ENCODE measurements at places on chromosomes 4 and X. TPM values are rescaled to one million over a fixed set of nuclear protein-coding genes. Genes with fewer than 3 reads are reported as not detected.

Gene RPS6KA3
- total RNA-seq, result 111 TPM

Gene ITIH6
- not detected for total RNA-seq

Gene CXCL3
- total RNA-seq, result 1.2 TPM

Gene TSPAN5
- 48.3 TPM for total RNA-seq

Gene SERTM2
- not detected for total RNA-seq
